Stimulated activated naive CD8-positive, alpha-beta T cell treated with anti-CD3 and anti-CD28 coated beads, Interleukin-15, amount 100 ng/mL, for 72 hours (primary cell): ENCODE measurements at places on chromosomes 4 and X.

DNA sequence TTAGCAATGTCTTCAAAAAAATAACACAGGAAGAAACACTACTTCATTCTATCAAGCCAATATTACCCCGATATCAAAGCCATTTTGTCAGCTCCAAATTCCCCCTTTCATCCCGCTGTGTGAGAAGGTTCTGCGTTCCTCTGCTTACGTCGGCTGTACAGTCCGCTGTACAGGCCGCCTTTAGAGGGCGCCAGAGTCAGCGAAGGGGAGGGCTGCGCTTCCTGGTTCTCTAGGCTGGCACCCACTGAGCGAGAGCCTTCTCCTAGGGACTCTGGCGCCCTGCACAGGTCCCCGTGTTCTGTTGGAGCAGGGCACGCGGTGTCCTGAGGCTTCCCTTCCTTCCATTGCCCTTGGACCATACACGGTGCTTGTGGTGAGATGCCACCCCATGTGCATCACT, 25.3 kb upstream of the CT45A1 start:
- no peak for DNase-seq

- DNase-seq, result no peak
These were observed 13.9 kb downstream of the TCEANC start for GRCh38 chrX:13666836-13667235.

DNA sequence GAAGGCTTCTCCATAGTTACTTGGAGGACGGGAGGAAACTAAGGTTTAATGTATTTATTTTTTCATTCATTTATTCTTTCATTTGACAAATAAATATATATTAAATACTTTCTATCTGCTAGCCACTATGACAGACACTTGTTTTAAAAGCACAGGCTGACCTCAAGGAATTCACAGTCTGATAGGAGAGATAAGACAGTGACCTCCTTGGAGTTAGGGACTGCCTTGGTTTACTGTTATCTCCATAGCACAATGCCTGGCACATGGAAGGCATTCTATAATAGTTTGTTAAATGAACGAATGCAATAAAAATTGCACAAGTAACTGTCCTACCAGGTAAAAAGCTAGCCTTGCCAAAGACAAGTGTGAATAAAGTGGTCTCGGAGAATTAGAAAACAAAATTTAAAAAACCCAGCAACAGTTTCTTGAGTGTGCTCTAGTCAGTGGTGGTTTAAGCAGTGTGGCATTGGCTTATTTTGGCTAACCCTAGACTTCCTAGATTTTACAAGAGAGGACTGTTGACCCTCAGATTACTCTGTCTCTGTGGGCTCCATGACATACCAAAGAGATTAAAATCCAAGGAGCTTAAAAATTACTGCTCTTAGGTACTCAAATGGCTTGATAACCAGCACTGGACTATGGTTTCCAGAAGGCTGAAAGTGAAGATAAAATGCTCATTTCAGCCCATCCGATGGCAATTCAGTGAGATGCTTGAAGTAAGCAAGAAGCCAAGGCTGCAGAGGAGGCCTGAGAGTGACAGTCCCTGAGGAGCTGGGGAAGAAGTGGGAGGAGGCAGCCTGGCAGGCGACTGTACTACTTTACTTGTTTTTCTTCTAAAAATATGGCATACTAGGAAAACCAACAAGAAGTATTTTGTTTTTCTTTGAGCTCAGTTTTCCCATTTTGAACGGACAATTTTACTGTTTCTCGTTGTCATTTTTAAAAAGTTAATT, 9.6 kb downstream of the AFP start:
- DNase-seq, result no peak

DNA sequence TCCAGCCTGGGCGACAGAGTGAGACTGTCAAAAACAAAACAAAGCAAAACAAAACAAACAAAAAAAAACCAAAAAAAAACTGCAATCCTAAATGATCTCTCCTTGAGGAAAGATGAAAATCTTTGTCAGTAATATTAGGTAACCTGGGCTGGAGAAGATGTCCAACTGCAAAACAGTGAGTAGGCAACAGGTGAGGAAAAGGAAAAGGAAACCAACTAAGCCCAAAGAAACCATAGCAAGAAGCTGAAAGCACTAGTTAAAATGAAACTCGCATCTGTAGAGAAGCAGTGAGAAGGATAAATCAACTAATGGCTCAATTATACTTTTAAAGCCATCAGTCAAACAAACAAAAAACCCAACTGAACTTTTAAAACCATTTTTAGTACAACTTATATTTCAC, 54.2 kb downstream of the ENOX2 start:
- no peak for DNase-seq

DNA sequence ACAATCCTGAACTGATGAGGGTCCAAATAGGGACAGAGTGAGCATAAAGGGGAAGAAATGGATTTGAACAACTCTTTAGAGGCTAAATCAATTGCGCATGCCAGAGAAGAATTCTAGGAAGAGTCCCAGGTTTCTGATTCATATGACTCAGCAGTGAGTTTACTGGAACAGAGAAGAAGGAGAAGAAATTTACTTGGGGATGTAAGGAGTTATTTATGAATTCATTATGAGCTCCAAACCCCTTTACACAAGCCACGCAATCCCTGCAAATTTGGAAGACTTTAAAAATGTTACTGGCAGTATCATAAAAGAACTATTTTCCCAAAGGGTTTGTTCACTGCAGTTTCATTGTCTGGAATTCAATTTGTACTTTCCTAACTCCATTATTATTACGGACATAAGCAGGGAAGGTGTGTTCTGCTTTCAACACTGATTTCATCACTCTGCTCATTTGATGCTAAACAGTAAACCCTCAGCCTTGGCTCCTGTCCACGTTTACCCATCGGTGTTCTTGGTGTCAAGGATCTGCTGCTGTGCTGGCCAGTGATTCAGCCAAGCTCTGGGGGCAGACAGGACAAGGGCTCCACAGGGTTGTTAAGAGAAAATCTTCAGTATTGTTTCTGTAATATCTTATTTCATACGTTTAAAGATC, 273.7 kb downstream of the HNRNPD start:
- no peak for DNase-seq

DNA sequence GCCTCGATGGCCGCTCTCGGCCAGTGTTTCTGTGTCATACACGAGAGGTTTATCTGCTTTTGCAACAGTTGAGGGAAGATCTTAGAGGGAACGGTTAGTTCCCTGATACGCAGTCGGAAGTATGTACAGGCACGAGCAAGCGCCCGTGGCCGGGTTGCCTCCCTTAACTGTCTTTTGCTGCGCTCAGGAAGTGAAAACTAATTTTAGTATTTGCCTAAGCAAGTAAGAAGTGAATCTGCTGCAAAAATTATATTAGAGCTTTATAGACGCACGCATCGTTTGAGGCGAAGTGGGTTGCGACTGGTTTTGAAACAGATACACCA, 695 bp downstream of the MTM1 start:
- DNase-seq, result peak; percentile 46

- DNase-seq, result no peak
These were observed 280.3 kb upstream of the UGT8 start for GRCh38 chr4:114318309-114318708.

DNA sequence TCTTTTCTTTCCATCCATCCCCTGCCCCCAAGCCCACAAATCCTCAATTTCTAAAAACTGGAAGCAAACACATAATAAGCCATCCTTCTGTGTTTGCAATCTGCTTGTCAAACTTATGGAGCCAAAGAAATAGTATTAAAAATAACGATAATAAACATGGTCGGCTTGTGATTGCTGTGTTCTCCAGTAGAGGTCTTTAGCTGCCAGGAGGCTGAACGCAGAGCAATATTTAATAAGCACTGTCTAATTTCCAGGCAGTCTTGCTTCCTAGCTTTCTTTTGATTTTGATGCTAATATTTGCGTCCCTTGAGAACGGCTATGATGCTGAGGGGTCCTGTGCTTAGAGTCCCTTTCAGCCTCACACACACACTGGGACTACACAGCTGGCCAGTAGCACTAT, 3.2 kb upstream of the HELT start:
- no peak for DNase-seq

DNA sequence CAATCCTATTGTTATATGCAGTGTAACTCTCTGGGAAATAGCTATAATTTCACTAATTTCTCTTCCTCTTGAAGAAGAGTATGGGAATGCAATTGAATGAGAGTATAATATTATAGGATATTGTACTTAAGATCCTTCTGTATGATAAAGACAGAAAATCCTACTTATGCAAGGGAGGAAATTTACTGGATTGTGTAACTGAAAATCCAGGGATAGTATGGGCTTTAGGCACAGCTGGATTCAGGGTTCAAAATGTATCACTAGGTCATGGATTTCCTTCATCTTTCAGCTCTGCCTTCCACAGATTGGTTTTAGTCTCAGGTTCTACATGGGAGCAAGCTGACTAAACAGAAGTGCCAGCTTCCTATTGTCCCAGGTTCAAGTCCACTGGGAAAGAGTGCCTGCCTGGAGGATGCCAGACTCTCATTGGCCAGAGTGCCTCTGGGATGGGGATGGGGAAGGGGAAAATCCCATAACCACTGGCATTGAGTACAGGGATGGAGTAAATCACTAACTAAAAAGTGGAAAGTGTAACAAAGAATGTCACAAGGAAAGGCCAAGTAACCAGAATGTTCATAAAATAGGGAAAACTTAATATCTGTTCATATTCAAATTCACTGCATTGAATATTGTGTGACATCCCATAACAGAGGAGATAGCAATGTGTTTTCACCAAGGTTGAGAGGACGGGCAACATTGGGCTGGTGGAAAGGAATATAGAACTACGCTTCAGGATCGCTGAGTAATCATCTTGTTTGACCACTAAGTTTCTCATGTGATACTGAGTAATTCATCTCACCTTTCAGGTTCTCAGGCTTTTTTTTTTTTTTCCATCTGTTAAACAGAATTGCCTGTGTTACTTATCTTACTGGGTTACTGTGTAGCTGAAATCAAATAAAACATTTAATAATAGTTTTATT, 75.7 kb downstream of the ANXA3 start:
- DNase-seq, result no peak

GRCh38 chr4:163598028-163598427, 103.5 kb downstream of the TMA16 start:
- no peak for DNase-seq

DNA sequence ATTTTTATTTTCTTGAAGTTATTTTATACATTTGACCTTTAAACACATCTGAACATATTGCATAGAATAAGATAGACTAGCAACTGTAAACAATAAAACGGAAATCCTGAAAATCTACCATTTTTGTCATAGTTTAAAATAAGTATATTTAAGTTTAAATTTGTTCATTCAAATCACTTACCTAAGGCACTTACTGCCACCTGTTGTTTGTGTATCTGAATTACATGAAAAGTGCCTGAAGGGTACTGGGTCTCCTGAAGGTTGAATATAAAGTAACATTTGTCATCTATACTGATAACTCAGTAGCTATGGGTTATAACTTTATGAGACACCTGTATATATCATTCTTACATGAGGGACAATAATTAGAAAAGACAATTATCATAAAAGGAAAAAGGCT, 38.6 kb downstream of the TRPC5 start:
- DNase-seq, result no peak

GRCh38 chrX:148913971-148914370, 413.6 kb downstream of the AFF2 start:
- no peak for DNase-seq

DNA sequence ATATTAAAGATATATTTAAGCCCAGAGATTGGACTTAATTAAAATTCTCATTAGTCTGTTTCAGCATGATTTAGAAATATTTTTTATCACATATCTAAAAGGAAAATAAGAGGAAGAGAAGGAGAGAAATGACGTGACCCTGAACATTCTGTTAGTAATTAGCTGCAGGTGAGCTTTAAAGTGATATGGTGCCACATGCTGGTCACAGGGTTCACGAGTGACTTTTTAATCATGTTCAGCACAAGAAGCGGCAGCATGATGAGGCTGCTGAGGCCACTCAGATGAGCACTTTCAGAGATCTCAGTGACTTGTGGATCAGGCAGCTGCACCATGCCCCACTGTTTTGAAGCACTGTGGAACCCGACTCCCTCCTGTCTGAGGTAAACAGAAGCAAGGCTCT, 37.9 kb upstream of the NPY2R start:
- no peak for DNase-seq

DNA sequence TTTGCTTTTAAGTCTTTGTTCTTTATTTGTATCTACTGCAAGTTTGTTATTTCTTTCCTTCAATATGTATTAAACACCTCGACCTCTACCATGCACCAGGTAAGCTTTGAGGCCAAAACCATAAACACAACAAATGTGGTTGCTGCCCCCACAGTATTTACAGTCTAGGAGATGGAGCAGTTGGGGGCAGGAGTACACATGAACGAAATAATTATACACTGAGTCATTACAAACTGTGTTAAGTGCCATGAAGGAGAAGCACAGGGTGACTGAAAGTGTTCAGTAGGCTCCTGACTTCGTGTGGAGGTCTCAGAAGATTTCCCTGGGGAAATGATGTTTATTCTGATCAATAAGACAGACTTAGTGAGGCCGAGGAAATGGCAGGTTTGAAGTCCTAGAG, 30.3 kb downstream of the SLC25A43 start:
- DNase-seq, result no peak

GRCh38 chr4:16819652-16820051, 78.8 kb downstream of the LDB2 start:
- DNase-seq, result no peak

GRCh38 chrX:100704581-100705203, 27.2 kb downstream of the SYTL4 start:
- no peak for DNase-seq

DNA sequence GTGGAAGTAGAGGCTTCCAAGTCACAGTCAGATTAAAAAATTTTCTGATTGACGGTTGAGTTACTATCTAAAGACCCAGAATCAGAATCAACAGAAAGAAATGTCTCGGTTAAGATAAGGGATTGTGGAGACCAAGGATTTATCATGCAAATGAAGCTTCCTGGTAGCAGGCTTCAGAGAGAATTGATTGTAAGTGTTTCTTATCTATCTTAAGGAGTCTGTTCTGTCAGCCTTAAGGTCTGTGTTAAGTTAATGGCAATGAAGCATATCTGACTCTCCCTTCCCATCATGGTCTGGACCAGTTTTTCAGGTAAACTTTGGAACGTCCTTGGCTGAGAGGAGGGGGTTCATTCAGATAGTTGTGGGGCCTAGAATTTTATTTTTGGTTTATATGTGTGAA, 780.2 kb downstream of the FAM133A start:
- no peak for DNase-seq

GRCh38 chr4:6498511-6499237, 26.3 kb upstream of the PPP2R2C start:
- DNase-seq, result no peak

GRCh38 chr4:16617435-16617834, 281.0 kb downstream of the LDB2 start:
- DNase-seq, result no peak

DNA sequence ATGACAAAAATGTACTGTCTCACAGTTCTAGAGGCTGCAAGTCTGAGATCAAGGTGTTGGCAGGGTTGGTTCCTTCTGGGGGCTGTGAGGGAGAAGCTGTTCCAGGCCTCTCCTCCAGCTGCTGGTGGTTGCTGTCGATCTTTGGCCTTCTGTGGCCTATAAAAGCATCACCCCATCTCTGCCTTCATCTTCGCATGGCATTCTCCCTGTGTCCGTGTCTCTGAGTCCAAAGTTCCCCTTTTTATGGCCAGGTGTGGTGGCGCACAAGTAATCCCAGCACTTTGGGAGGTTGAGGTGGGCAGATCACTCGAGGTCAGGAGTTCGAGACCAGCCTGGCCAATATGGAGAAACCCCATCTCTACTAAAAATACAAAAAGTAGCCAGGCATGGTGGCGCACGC, 31.5 kb upstream of the ARAF start:
- DNase-seq, result no peak
